ENCODE measurements at places on chromosomes 4 and X.

DNA sequence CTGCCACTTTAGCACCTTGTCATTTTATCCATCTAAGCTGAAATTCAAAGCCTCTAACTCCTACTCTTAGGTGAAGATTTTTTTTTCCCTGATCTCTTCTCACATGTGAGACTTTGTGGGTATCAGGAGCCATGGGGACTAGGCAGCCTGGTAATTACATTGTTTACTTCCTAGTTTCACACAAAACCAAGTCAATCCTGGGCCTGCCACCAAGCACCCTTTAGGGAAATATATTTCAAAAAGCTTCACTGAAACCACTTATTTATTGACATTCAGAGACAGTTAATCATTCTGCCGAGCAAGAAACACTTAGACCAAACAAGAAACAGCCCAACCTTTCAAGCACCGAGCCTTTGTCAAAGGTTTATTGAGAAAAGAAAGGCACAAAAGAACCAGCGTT lies 200.0 kb downstream of the RELL1 start:
- no peak for DNase-seq

- DNase-seq, result no peak
These were observed 2.0 kb downstream of the HSPA4L start for GRCh38 chr4:127783955-127784770.

DNA sequence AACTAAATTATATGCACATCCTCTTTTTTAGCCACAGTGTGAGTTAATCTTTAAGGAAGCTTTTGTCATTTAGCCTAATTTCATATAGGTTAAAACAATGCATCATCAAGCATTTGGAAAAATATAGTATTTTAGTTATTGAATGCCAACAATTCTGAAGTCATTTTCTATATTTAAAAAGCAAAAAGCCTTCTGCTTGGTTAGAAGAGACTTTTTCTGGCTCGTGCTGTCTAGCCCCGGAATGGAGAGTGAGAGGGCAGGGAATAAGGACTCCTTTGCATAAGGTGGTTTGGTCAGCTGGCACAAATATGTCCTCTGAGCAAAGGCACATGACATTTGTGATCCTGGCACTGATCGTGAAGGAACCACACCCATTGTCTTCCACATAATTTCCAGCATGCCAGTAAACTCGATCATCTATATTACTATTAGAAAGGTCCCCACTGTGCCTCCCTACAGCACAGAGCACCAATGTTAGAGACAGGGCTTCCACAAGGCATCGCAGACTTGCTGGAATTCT lies 393.7 kb upstream of the INTU start:
- no peak for DNase-seq

DNA sequence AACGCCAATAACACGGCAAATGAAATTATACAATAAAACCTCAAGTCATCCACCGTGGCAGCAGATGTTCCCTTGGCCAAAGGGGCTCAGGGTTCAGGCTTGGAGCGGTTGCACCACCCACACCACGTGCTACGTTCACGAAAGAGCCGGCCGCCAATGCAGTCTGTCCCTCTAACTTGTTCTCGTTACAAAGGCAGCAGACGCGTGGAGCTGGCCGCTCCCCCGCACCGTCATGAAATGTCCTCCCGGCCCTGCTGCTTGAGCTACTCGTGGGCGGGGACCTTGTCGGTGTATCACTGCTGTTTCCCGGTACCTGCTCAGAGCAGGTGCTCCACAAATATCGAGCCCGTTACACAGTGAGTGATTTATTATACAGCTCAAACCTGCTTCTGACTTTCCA lies 36.4 kb upstream of the MAN2B2 start:
- DNase-seq, result no peak

DNA sequence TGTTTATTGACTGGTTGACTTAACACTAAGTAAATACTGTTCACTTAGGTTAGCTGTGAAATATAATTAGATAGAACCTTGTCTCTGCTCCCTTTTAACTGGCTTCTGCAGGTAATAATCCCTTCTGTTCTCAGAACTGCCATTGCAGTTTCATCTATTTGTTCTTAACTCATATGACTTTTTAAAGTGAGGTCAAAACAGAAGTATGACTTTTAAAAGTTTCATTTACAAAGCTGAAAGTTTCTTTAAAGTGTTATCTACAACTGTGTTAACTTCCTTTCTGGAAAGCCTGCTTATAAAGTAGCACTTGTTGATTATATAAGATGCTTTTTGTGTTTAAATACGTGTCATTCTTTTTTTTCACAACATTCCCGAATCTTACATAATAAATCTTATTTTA lies 127.4 kb downstream of the TET2 start:
- DNase-seq, result no peak

- DNase-seq, result no peak
These were observed 18.6 kb downstream of the PDGFC start for GRCh38 chr4:156953001-156953400.
